ENCODE measurements at places on chromosomes 6 and 20.
A peak's percentile ranks its signal among the peaks of the same experiment; 100 is the strongest.

DNA sequence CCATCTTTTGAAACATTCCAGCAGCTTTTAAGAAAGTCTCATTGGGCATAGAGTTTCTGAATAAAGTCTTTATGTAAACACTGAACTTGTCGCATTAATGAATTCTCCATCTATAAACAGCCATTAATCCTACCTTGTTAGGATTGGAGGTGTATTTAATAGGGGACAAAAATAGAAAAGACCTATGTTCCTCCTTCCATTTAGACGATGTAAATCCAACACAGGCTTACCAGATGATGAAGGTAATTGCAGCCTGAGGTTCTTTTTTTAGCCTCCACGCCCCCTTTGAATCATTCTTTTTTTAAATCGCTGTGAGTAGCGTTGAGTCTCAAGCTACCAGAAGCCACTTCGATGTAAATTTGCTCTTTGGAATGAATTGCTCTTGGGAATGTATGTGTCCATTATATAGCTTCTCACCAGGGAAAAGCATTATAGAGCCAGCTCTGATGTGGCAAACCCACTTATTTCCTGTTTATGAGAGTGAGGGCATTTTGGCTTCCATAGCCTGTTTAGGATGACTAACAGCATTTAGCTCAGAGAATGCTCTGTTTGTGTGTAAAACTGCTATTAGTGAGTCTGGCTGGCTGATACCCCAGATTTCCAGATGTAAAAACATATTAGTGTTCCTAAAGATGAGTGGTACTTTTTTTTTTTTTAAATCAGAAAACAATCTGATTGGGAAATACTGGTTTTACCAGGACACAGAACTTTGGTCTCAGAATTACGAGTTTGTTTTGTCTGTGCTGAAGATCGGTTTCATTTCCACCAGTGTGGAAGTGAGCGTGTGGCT is 74.9 kb upstream of the CLDN20 start:
- no peak for DNase-seq

GRCh38 chr6:165850434-165851019 is 187.5 kb upstream of the PDE10A start:
- DNase-seq, result peak; percentile 83

DNA sequence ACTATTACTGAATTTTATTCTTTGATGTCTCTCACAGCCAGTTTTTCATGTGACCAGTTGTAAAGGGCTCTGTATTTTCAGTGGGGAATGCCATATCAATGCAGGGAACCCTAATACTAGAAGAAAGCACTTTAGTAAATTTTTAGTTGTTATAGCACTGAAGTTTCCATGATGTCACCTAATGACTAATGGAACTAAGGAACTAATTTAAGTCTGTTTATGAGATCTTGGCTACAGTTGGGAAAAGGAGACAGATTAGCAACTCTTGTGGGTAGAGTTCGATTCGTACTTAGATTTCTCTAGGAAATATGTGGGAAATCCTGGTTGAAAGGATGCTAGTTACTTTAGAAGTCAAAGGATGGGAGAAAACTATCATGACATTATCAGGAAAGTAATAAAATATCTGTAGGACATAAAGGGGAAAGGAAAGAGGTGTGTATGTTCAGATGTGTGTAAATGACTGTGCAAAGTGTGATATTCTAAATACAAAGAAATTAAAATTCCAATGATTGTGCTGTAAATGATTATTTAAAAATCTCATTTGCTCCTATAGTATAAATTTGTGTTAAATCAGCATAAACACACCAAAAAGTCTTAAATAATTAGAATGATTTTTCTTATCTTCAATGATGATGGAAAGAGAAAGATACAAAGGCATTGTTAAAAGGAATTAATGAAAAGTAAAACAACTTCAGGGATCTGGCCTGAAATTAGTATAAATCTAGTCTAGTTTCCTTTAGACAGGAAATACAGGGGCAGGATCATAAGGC is 103.4 kb downstream of the LRRC1 start:
- no peak for DNase-seq

GRCh38 chr20:41061155-41061554 is 32.5 kb downstream of the TOP1 start:
- DNase-seq, result no peak

- DNase-seq, result no peak
Observed at GRCh38 chr6:30687659-30688431, 1.4 kb upstream of the PPP1R18 start.

GRCh38 chr6:140960566-140960965 is 1172.2 kb upstream of the GJE1 start:
- no peak for DNase-seq

DNA sequence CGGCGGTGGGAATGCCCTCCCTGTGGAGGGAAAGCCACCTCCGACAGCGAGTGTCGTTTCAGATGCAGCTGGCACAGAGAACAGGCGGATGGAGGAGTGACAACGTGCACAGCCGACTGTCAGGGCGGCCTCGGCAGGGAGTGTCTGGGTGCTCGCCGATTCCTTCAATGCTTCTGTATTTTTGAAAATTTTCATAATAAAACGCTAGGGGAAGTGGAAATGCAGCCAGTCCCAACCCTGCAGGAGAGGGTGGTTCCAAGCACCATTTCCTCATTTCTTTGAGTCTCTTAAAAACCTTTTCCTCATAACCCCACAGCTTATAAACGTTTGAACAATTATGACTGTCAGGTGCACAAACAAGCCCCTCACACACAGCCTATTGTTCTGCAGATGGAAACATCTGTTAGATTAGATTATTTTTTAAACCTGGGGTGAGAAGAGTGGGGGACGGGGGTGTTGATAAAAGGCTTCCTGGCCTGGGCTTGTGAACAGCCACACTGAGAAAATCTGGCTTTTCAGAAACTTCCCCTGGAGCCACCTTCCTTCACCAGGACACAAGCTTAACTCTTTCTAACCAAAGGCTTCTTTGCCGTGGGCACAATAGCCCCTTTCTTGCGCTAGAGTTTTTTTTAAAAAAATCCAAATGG is 228.9 kb downstream of the ANKRD60 start:
- DNase-seq, result peak; percentile 77

DNA sequence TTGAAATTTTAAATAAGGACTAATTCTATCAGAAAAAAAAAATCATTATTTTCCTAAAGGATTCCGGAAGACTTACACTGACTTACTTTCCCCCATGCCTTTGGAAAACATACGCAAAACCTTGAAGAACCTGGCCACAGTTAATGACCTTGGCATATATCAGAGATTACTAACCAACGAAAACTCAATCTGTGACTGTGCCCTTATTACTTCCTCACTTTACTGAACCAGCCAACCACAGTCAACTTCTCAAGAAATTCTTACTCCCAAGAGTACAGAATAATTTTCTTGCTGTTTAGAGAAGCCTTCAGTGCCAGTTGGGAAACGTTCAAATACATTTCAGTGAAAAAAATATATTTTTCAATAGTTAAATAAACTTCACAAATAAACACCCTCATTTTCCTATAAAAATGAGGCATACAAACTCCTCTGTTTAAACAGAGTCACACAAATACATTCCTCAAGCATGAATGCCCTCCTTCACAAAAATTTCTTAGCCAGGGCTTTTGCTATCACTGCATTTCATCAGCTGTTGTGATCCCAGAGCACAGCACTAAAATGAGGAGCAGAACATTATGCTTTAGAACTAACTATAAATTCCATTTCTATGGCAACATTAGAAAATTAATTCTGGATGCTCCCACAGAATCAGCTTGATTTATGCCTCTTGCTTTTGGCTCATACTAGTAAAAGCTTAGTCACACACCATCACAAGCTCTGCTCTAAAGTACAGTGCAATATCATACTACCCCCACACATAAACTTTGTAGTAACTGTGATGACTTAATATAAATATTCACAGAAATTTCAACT is 117.6 kb downstream of the DST start:
- no peak for DNase-seq

- no peak for DNase-seq
Observed at GRCh38 chr6:39707962-39708683, 17.1 kb downstream of the KIF6 start.

DNA sequence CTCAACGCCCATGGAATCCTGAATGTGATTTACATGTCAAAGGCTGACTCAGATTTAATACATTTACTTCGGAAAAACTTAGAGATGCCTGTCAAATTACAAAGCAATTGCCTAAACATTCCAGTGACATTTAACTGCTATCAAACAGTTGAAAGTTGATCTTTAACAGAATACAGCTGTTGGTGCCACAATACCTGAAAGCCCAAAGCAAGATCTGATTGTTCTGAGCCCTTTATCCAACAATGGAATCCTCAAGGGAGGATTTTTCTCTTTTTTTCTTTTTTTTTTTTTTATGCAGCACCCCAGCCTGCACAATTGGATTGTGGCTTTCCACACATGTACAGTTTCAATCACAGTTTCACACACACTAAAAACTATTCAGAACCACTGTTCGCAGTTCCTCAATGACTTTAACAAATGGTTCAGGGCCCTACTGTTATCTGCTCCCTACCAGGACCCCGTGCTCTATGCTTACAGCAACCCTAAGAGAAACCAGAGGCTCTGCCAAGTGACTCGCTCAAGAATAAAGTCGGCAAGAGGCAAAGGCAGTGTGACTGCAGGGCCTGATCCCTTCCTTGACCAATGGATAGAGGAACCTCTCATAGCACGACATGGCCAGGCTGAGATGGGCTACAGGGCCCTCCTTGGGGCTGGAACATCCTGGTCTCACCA is 33.3 kb downstream of the EPB41L2 start:
- peak; percentile 9 for DNase-seq

DNA sequence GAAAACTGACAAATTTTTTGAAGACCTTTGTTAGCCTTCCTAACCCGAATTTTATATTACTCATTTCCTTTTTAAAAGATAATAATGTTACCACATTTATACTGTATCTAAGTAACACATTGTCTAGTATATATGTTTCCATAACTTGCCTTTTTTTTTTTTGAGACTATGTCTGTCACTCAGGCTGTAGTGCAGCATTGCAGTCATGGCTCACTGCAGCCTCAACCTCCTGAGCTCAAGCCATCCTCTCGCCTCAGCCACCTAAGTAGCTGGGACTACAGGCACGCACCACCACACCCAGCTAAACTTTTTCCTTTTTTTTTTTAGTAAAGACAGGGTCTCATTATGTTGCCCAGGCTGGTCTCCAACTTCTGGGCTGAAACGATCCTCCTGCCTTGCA is 18.6 kb downstream of the ZNFX1 start:
- no peak for DNase-seq
